Inflammatory macrophage treated with lipopolysaccharide for 1 hour (primary cell): ENCODE measurements at places on chromosomes 16 and 17.
A peak's percentile ranks its signal among the peaks of the same experiment; 100 is the strongest.

DNA sequence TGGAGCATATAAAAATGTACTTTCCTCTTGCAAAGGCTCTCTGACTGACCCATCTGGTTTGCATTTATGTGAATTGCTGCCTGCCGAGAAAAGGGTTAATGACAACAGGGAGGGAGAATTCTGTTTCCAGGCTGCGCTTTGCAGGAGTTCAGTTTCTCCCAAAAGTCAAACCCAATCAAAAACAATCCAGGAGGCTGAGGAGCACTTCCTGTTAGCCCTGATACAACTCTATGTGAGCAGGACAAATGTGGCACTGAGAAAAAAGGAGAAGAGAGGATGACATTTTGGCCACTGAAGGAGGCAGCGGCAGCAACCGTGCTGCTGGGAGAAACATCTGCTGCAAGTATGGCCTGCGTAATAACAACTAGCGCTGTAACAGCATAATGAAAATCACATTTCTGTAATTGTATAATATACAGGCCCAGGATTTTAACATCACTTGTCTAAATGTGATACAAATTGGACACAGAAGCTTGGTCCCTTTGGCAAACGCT lies 26.8 kb upstream of the ELAC2 start:
- DNase-seq = no peak

- DNase-seq = no peak
Observed at GRCh38 chr16:30491744-30492308, 19.3 kb downstream of the ITGAL start.

GRCh38 chr16:84024854-84025253 lies 17.7 kb downstream of the SLC38A8 start:
- DNase-seq = no peak

GRCh38 chr17:75980188-75981018 lies 1.4 kb downstream of the TEN1 start:
- DNase-seq = no peak

- DNase-seq = peak; percentile 16
Observed at GRCh38 chr17:61475726-61476125, 23.5 kb downstream of the TBX4 start.

GRCh38 chr16:79294568-79294967 lies 306.0 kb downstream of the MAF start:
- DNase-seq = no peak

GRCh38 chr17:73308017-73308823 lies 3.6 kb downstream of the CDC42EP4 start:
- DNase-seq = peak; percentile 57

DNA sequence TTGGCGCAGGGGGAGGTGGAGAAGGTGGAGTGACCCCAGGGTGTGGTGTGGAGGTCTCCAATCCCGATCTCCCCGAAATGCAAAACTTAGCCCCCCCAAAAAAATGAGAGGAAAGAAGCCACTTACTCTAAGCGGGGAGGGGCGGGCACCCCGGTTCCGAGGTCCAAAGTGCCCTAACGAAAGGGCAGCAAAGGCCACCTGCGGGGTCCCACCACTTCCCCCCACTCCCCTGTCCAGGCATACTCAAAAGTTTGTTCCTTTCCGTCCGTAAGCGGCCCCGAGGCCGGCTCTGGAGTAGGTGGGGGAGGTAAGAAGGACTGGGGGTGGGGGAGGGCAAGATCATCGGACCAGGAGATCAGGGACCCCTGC lies 1.1 kb downstream of the TOX3 start:
- DNase-seq = no peak

- DNase-seq = peak; percentile 50
Observed at GRCh38 chr17:4969047-4969550, 1.5 kb upstream of the SPAG7 start.

DNA sequence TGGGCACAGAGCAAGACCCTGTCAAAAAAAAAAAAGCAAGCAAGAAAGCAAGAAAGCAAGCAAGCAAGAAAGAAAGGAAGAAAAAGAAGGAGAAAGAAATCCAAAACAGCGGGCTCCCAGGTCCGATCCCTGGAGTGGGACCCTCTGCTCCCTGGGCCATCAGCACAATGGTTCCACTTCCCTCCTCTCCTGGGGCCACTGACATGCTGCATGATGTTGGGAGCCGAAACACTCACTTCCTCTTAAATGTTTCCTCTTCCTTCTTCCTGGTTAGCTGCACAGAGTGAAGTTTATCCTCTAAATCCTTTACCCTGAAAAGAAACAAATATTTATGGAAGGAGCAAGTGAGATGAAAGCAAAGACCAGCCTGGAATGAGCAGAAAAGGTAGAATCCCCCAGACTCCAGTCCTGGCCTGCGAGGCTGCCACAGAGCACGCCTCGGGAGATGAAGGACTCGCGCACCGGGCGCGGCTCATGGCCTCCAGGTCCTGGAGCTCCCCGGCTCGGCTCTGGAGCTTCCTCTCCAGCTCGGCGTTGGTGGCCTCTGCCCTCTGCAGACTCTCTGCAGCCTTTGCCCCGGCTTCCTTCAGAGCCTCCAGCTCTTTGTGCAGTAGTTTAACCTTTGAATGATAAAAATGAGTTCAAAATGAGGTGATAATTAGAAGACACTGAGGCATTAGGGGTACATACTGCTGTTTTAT lies 19.0 kb downstream of the CCDC57 start:
- peak; percentile 71 for DNase-seq
